ENCODE measurements at places on chromosomes 12 and 14.

- no peak for DNase-seq
Measured at GRCh38 chr12:85278598-85279448, 1.2 kb upstream of the ALX1 start.

DNA sequence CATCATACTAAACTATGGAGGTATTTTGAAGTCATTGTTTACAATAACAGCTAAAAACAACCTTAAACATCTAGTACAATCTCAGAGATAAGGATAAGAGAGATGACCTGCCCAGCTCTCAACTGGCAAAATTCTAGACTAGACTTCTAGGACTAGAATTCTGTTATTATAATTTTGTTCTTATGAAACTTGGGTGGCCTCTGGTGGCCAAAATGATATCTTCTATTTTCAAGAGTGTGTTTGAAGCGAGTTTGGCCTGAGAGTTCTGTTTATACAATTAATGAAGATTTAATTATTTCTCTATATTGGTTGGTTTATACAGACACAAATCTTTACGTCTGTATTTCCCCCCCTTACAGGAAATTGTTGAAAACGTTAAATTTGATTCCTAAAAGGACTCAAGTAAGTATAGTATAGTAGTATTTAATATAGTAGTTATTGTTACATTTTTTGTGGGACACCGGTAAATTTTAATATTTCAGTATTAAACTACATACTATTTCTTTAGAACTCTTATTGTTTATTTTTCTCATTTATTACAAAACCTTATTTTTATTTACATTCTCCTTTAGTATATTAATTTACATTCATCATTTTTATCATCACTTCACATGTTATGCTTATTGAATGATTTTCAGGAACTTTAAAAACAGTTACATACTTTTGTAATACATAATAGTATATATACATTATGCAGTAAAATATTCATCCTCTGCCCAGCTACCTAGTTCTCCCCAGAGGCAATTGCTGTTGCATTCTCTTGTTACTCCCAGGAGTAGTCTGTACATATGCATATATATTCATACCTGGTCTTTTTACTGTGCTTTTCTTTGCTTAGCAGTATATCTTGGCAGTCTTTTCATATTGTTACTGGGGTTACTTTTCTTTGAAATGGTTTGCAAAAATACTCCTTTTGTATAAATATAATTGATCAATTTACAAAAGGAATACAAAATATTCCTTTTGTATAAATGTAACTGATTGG lies 6.6 kb downstream of the PPHLN1 start:
- peak; percentile 34 for DNase-seq

DNA sequence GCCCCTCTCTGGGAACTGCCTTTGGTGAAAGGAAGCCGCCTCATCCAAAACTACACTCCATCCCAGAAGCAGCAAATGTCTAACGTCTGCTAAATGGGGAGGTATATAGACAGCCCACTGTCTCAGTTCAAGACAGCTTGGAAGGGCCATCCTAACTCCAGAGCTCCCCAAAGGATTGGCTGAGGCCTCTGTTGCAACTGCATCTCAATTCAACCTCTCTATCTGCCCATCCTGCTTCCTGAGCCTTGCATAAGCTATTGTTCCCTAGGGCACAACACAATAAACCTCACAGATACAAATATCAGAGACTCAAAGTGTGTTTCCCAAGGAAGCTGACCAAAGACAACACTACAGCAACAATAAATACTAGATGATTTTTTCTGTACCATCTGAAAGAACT lies 495.2 kb upstream of the SOX5 start:
- no peak for DNase-seq

- DNase-seq, result no peak
Measured at GRCh38 chr14:33475623-33476022, 475.3 kb downstream of the EGLN3 start.

GRCh38 chr14:22118899-22119477 lies 445.4 kb upstream of the OR4E1 start:
- DNase-seq, result no peak

- no peak for DNase-seq
Measured at GRCh38 chr14:102209224-102209966, 69.7 kb downstream of the WDR20 start.

- no peak for DNase-seq
Measured at GRCh38 chr12:72925716-72926115, 653.5 kb downstream of the TRHDE start.

DNA sequence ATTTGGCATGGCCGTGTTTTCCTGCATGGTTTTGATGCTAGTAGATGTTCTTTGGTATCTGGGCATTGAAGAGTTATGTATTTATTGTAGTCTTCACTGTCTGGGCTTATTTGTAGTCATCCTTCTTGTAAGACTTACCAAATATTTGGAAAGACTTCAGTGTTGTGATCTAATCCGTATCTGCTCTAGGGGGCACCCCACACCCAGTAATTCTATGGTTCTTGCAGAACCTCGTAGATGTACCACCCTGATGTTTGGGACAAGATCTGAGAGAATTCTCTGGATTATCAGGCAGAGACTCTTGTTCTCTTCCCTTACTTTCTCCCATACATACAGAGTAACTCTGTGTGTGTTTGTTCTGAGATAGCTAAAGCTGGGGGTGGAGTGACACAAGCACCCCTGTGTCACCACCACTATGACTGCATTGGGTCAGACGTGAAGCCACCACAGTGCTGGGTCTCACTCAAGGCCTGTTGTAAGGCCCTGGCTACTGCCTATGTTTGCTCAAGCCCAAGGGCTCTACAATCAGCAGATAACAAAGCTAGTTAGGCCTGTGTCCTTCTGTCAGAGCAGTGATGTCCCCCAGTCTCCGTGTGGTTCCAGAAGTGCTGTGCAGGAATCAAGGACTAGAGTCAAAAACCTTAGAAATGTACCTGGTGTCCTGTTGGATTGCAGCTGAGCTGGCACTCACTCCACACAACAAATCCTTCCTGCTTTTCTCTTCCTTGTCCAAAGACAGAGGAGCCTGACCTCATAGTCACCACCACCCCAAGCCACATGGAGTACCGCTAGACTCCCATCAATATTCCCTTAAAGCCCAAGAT lies 9.6 kb downstream of the RDH16 start:
- DNase-seq, result no peak

- DNase-seq, result no peak
Measured at GRCh38 chr14:42527141-42527540, 920.5 kb downstream of the LRFN5 start.

DNA sequence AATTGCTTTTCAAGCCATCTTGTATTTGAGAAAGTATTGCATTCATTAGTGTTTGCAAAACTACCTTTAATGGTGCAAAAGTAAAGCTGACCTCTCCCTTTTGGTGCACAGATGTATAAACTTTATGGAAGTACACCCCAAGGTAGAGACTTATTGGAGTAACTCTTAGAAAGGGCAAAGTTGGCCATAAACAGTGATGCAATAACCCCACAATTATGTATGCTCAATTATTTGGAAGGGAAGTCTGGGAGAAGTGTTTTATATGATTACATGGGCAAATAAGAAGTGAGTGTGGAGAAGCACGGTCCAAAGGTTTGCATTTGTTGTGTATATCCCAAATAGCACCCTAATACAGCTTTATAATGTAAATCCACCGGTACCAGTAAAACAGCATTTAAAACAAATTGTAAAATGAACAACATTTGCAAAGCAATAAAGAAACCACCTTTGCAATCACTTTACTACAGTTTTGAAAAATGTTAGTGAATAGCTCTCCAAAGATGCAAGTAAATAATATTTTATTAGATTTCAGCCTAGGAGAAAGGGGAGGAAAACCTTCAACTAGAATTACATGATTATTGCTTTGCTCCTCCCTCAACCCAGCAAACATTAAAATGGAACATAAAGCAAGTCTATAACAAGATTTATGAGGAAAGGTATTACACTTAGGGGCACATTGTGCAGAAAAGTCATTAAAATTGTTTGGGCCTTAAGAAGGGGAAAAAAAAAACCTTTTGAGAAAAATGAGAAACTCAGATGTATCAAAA lies 70.5 kb downstream of the HMGA2 start:
- no peak for DNase-seq

- no peak for DNase-seq
Measured at GRCh38 chr14:73610687-73611086, 1.6 kb upstream of the ACOT6 start.

DNA sequence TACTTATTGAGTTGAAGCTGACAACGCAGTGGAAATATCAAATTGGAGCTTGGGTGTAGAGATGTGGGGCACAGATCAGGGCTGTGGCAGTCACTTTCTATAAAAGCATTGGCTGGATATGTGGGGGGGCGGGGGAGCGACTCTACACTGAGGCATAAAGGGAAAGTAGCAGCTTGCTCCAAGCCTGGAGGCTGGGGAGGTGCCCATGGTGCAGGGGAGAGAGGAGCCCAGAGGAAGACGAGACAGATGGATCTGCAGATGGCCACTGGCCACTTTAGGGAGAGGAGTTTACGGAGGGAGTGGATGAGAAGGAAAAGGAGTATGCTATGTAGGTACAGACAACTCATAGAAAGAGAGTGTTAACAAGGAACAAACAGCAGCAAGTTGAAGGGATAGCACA lies 13.5 kb upstream of the NGB start:
- no peak for DNase-seq

GRCh38 chr14:30915596-30915995 lies 41.2 kb downstream of the COCH start:
- DNase-seq, result no peak

DNA sequence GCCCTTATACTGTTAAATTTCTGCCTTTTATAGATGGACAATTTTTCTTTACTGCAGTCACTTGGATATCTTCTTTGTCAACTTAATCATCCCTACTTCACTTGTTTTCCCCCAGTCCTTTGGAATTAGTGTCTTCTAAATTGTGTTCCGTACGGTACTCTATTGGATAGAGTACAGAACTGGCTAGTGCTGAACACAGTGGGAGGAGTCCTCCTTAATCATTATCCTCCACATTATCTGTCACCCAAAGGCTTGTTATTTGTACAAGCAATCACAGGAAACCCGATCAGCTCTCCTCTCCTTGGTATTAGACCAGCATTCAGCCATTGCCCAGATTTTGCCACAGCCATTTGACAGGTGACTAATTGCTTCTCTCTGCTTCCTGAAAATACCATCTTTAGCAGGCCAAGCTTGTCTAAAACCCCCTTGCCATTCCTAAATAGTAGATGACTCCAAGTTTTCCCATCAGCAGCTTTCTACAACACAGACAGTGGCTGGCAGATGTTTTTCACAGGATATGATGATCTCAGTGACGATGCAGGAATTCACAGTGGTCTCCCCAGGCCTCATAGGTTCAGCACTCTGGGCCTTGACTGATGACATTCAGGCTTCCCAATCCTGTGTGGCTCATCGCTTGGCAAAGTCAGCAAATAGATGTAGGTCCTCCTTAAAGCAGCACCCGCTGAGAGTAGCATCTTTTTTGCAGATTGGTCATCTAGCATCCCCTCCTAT lies 216.0 kb upstream of the RGS6 start:
- DNase-seq, result no peak

DNA sequence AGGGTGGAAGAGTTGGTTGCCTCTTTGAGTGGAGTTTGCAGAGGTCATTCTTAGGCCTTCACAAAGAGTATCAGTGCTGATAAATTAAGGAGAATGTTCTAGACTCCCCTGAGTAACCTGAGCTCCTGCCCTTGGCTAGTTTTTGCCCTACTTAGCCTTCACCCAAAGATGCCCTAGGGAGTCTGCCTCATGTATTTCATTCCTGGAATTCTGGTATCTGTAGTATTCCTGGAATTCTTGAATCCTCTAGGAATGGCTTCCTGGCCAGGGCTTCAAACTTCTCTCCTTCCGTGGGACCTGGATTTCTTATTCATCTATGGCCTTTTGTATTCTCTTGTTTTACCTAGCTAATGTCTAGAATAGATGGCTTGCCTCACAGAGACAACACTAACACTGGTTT lies 701.1 kb downstream of the NOVA1 start:
- DNase-seq, result no peak

DNA sequence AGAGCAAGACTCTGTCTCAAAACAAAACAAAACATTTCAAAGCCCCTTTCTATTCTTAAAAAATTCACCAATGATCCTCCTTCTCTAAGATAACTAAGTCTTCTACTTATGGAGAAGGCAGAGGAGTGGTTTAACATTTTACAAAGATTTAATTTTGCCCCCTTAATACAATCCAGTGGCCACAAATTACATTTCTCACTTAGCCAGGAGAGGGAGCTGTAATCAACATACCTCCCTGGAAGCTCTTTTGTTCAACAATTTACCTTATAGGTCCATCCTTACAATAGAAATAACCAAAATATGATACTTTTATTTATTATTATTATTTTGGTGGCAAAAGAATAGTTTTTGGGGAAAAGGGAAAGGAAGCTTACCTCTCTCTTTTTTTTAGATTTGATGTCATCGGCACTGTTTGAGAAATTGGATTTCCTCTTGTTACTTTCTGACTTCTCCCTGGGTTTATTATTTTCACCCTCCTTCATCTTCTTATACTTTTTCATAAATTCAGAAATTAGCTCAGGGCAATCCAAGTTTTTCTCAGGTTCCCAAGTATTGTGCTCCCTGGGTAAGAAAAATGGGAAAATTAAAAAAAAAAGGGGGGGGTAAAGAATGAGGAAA lies 28.1 kb downstream of the CBX5 start:
- no peak for DNase-seq

DNA sequence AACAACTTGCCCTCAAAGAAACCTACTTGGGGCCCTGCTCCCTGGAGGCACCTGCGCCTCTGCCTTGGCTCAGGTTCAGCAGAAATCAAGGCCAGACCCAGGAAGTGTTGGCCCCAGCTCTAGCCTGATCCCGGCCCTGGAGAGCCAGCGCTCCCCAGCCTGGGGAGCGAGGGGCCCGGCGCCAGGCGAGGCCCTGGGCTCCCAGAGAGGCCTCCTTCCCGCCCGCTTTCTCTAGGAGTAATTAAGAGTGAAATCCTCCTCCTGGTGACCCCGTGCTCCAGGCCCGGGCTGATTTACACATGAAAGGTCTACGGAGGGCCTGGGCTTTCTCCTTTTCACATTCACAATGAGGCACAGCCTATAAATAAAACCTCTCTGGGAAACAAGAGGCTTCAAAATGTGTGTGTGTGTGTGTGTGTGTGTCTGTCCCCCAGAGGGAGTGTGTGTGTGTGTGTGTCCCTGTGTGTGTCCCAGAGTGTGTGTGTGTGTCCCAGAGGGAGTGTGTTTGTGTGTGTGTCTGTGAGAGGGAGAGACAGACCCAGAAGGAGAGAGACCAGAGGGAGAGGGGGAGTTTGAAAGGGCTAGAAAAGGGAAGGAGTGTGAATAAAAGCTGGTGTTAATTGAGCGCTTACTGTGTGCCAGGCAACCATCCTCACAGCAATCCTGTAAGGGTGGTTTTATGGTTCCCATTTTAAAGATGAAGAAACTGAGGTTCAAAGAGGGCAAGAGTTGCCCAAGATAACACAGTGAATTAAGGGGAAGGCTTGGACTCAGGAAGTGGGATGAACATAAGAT lies 23.8 kb upstream of the COX6A1 start:
- DNase-seq, result no peak

- no peak for DNase-seq
Measured at GRCh38 chr12:96421014-96421413, 20.8 kb upstream of the CDK17 start.

- DNase-seq, result no peak
Measured at GRCh38 chr12:16347391-16348298, at the start of gene MGST1. Gene MGST1 (plus strand): TSS chr12:16347645. CDS start chr12:16354253, 6,608 bp downstream.

DNA sequence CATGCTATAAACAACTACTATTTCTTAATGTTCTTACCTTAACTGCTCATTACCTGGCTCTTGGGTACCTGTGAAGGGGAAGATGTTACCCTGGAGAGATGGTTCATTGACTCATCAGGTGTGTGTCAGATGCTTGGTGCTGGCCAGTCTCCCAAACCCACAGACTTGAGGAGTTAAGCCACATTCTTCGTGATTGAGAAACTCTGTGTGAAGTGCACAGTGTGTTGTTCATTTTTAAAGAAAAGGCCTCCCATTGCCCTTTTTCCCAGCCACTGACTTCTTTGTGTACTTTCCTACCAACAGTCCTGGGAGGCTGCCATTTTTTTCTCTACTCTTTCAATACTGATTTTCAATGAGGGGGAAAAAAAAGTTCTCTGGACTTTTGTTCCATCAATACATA lies 3.2 kb downstream of the MGST1 start:
- no peak for DNase-seq
